Activated CD4-positive, alpha-beta T cell treated with anti-CD3 and anti-CD28 coated beads for 4 hours (primary cell): ENCODE measurements at places on chromosomes 5 and 9.

DNA sequence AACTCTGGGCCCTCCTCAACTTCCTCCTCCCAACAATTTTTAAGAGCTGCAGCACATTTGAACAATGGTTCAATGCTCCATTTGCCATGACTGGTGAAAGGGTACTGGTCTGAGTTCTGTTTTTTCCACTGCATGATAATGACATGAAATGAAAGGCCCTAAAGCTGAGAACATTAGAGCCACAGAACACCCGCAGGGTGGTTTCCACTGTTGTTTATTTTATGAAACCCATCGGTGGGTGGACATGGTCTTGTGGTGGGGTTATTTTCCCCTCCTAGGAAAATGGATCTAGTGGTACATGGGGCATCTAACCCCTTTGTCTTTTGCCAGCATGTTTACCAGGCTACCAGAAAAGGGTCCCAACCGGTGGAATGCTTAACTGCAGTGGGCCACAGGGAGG lies 71.8 kb downstream of the SMARCA2 start:
- no peak for DNase-seq

- no peak for DNase-seq
These were observed 151.6 kb upstream of the KLF9 start for GRCh38 chr9:70566066-70566465.

DNA sequence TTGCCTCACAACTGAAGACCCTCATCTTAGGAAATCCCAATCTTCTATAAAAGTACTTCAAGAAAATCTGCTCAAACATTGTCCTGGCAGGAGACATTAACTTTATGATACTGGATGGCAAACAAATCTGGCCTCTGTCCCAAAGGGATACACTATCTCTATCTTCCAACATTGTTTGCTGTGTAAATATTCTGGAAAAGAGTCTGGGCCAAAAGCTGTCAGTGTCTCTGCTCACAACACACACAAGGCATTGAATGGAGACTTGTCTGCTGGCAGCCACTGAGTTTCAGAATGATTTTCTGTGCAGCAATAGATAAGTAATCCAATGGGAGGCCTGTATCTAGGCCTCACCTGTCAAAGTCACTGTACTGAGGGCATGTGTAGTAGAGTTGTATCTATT lies 471.1 kb downstream of the DMAC1 start:
- DNase-seq = no peak

DNA sequence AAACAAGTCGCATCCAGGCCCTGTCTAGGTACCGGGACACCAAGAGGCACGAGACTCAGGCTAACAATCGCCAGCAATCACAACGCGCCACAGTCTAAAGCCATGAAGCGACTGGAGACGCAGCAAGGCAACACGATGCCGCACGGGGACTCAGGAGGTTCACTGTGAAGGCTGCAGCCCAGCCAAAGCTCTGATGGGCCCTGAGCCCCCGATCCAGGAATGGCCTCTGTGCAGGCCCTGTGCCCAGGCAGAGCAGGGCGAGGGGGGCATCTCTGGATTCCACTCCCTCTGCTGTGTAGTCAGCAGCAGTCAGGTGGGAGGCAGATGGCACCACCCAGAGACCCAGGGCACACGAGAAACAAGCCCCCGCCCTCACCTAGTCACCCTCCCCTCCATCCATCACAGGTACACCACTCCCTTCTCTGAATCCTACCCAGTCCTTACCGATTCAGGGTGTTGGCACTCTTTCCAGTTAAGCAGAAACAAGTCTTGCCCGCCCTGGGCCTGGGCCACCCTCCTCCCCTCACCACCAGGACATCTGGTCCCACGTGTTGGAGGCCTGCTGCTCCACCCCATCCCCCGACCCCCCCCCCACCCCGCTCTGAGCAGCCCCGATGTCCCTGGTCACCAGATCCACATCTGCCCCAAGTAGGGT lies 1.1 kb downstream of the RALGDS start:
- DNase-seq = no peak

DNA sequence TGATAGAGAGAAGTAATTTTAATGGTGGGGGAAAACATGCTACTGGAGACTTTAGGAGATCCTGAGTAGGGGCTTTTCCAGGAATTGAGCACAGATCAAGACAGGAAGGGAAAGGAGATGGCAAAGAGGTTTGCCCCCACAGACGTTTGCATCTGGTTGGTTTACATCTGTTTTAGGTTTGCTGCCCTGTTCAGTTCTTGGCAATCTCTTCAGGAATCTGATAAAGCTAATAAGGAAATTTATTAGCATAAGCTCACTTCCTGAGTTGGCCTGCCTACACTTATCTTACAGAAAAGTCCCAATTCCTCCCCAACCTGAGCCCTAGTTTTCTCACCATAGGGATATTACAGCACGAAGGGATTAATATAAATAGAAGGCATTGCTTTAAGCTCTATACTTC lies 3.4 kb upstream of the CFAP95 start:
- no peak for DNase-seq

DNA sequence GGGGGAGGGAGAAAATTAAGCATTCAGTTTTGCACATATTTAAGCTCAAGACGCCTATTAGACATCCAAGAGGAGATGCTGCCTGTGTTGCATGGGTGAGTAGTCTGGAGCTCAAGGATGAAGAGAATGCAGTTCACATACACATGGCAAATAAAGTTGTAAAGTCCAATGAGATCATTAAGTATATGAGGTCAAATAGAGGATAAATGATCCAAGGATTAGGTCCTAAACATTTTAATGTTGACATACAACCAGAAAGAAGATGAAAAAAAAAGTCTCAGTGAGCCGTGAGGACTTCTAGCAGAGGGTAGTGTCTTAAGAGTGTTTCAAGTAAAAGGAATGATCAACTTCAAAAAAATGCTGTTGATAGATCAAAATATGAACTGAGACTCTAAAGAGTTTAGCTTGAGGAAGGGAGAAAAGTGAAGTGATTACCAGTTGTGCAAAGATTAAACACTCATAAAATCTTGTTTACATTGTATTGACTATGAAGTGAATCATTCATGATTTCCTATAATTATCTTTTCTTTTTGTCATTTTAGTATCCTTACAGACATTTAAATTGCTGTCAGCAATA lies 251.8 kb downstream of the ZNF608 start:
- no peak for DNase-seq
